Stimulated activated CD8-positive, alpha-beta memory T cell treated with anti-CD3 and anti-CD28 coated beads, Interleukin-7, amount 100 ng/mL, for 4 hours (primary cell): ENCODE measurements at places on chromosomes 6 and 20.

- no peak for DNase-seq
Measured at GRCh38 chr6:151399679-151400078, 8.3 kb upstream of the ZBTB2 start.

DNA sequence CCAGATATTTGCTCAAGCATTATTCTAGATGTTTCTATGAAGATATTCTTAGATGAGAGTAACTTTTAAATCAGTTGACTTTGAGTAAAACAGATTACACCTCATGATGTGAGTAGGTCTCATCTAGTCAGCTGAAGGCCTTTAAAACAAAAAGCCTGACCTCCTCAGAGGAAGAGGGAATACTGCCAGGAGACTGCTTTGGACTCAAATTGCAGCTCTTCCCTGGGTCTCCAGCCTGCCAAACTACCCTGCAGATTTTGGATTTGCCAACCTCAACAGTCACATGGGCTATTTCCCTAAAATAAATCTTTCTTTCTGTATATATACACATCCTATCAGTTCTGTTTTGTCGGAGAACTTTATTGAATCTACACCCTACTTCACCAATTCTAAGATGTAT lies 182.5 kb upstream of the TENT5A start:
- no peak for DNase-seq

GRCh38 chr6:73451223-73452106 lies 632 bp downstream of the CGAS start:
- DNase-seq: peak; percentile 26

DNA sequence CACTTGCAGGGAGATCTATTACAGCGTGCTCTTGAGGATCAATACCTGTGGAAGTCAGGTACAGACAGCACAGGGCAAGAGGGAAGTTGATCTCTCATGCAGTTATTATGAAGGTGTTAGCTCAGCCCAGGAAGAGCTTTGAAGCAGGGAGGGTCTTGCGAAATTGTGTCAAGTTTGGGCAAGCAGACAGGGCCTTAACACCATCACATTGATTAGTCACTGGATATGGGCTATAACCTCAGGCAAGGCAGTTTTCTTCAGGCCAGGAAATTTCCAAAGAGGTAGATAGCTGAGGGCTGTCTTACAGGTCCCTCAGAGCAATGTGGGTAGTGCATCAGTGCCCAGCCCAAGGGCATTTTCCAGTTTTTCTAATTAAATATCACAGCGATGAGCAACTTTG lies 643.8 kb downstream of the DHX35 start:
- no peak for DNase-seq

- DNase-seq: no peak
Measured at GRCh38 chr6:14194976-14195375, 77.4 kb downstream of the CD83 start.

DNA sequence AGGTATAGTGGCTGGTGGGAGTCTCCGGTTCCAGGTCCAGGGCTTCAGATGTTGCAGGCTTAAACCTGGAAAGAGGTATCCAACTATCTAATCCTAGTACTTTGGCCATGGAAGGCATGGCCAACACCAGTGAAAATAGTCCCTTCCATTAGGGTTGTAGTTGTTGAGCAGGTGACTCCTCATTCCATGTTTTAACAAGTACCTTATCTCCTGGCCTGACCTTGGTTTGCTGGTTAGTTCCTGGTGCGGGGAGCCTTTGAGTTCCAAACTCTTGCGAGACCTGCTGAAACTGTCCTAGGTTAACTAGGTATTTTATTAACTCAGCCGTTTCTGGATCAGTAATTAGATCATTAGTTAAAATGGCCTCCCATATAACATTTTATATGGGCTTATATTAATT lies 165.1 kb upstream of the PROKR2 start:
- DNase-seq: no peak

GRCh38 chr6:43766500-43766853 lies 3.5 kb upstream of the VEGFA start:
- no peak for DNase-seq

DNA sequence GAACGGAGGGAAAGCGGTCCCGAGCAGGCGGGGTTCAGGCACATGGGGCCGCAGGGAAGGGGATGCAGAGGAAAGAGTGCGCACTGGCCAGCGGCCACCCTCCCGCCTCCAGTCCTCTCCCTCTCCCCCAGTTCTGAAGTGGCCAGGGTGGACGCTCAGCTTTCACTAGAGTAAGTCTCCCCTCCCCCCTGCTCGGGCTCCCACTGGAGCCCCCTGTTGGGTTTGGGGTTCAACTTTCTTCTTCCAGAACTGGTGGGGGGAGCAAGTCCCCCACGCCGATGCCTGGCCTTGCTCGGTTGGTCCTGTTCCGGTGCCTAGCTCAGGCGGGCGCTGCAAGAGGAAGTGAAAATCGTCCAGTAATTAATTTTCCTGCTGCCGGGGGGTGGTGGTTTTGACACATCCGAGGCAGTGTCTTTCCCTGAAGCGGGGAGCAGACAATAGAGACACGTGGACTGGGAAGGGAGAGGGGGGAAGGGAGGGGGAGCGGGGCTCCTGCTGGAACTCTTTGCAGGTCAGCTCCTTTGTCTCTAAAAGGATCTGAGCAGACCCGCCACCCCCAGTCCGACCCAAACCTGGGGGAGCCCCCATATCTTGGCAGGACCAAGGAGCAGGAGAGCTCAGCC lies 824 bp upstream of the SCRT2 start:
- DNase-seq: no peak

DNA sequence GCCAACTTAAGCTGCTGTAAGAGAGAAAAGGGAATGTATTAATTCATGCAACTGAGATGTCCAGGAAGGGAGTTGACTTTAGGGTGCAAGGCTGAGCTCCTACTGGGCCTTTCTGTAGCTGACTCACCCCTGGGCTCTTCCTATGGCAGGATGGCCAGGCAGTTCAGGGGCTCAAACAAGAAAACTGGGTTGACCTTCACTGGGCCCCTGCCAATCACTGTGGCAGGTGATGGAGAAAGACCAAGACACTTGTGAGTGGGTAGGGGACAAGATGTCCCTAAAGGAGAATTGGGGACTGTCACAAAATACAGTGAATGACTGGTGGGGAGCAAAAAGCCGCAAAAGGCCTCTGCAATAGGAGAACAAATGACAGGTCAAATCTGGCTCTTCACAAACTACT lies 21.5 kb upstream of the RALGAPA2 start:
- no peak for DNase-seq

- DNase-seq: no peak
Measured at GRCh38 chr6:108850669-108851465, 2.6 kb downstream of the ARMC2 start.

- DNase-seq: no peak
Measured at GRCh38 chr6:71474942-71475341, 186.3 kb downstream of the OGFRL1 start.

DNA sequence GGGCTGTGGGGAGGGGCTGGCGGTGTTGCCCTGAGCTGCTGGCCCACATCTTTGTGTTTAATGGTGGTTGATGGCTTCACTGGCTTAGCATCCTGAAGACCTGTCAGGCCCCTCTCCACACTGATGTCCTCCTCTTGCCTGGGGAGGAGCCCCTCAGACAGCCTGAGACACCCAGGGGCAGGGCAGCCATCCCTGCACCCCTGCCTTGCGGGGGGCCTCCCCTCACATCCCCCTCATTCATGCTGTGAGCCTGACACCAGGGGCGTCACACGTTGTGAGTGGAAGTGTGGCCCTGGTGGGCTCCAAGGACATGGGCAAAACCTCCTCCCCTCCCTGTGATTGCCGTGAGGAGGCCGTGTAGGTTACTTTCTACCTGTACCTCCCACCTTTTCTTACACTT lies 152.7 kb downstream of the DTNBP1 start:
- DNase-seq: no peak

DNA sequence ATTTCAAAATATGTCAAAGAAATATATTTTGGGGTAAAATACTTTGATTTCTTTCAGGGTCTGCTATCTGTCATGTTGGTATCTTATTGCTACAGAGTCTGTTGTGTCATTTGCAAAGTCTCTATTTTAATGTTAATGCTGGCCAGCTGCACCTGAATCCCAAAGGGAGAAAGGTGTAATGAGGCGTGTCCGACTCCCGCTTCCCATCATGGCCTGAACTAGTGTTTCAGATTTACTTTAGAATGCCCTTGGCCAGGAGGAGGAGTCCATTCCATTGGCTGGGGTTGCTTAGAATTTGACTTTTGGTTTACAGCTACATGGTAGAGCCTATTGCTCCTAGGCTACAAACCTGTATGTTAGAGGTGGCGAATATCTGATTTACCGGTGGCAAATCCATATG lies 69.3 kb downstream of the FAM50B start:
- DNase-seq: no peak
